Articular chondrocyte of knee joint (primary cell): ENCODE measurements at places on chromosomes 7 and 10. TPM values are rescaled to one million over a fixed set of nuclear protein-coding genes. Genes with fewer than 3 reads are reported as not detected.

Gene SMARCD3
- 39.7 and 43.1 TPM in 2 replicates for total RNA-seq

Gene NEURL1
- total RNA-seq = 0.11 and 0.26 TPM in 2 replicates

Gene OPN4
- not detected in 2 replicates for total RNA-seq

Gene TRPV5
- total RNA-seq = not detected in 2 replicates

Gene CLEC2L
- not detected in 2 replicates for total RNA-seq

Gene MMD2
- not detected in 2 replicates for total RNA-seq

Gene LOXL4
- total RNA-seq = 13.7 and 32.8 TPM in 2 replicates

Gene TBX20
- total RNA-seq = 0.11 and 0.13 TPM in 2 replicates

Gene GIGYF1
- 21.8 and 24.3 TPM in 2 replicates for total RNA-seq

Gene ATP5F1C
- 206 and 226 TPM in 2 replicates for total RNA-seq

Gene CCDC136
- 4.6 and 7.1 TPM in 2 replicates for total RNA-seq

Gene CUZD1
- 0.43 and 0.91 TPM in 2 replicates for total RNA-seq

Gene ADAMTS14
- total RNA-seq = 0.86 and 0.91 TPM in 2 replicates

Gene LIPF
- total RNA-seq = not detected in 2 replicates

Gene FZD8
- 23.4 and 31.1 TPM in 2 replicates for total RNA-seq

Gene GAD2
- not detected in 2 replicates for total RNA-seq

Gene FBH1
- total RNA-seq = 72.2 and 81.1 TPM in 2 replicates

Gene KIAA1217
- 17.0 and 25.2 TPM in 2 replicates for total RNA-seq

Gene C10orf67
- total RNA-seq = not detected in 2 replicates

Gene FAM13C
- total RNA-seq = 7.9 and 10.7 TPM in 2 replicates

Gene CALML5
- total RNA-seq = not detected in 2 replicates

Gene FBXO24
- 0.13 and 0.43 TPM in 2 replicates for total RNA-seq

Gene TMEM178B
- under 0.01 and 0.11 TPM in 2 replicates for total RNA-seq

Gene GNAI1
- total RNA-seq = 7.1 and 7.4 TPM in 2 replicates

Gene ZNF248
- 11.1 and 13.5 TPM in 2 replicates for total RNA-seq

Gene CCL26
- total RNA-seq = 0.65 and 1.2 TPM in 2 replicates

Gene C10orf53
- total RNA-seq = not detected in 2 replicates

Gene SPOCK2
- total RNA-seq = 0.11 and 0.13 TPM in 2 replicates

Gene LRRC4
- 0.32 and 0.39 TPM in 2 replicates for total RNA-seq

Gene FGL2
- 1.7 and 3.5 TPM in 2 replicates for total RNA-seq

Gene JAZF1
- 28.9 and 29.9 TPM in 2 replicates for total RNA-seq

Gene ZDHHC4
- 57.0 and 63.0 TPM in 2 replicates for total RNA-seq

Gene PRKAR2B
- total RNA-seq = 2.4 and 7.4 TPM in 2 replicates

Gene VSTM4
- 17.8 and 20.1 TPM in 2 replicates for total RNA-seq

Gene LEP
- total RNA-seq = 0.11 TPM in 1 of 2 replicates, not detected in the other

Gene NANOS1
- total RNA-seq = 1.4 and 2.4 TPM in 2 replicates

Gene NKX2-3
- total RNA-seq = not detected in 2 replicates
